ENCODE measurements at places on chromosomes 2 and 18.

DNA sequence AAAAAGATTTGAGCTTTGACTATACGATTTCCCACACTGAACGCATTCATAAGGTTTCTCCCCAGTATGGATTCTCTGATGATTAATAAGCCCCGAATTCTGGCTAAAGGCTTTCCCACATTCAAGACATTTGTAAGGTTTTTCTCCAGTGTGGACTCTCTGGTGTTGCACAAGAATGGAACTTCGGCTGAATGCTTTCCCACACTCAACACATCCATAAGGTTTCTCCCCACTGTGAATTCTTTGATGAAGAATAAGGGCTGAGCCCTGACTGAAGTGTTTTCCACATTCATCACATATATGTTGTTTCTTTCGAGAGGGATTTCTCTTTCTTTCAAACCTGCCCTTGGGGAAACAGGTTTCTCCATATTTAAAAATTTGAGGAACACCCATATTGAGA is 6.9 kb downstream of the ZNF24 start:
- no peak for DNase-seq

DNA sequence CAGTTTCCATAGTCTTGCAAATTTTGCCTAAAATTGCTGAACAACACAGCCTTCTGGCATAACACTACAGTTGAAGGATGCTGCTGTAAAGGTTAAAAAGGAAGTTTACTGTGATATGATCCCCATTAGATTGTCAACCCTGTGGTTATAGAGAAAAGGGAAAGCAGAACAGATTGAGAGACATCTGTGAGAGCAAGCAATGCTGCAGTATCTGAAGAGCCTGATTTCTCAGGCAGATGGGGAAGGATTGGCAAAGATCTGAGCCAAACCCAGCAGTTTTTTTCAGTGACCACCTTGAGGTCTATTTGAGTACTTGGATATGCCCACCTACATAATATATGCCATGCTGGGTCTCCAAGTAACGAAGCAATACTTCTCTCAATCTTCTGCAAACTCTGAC is 8.5 kb upstream of the ST8SIA3 start:
- DNase-seq = no peak

DNA sequence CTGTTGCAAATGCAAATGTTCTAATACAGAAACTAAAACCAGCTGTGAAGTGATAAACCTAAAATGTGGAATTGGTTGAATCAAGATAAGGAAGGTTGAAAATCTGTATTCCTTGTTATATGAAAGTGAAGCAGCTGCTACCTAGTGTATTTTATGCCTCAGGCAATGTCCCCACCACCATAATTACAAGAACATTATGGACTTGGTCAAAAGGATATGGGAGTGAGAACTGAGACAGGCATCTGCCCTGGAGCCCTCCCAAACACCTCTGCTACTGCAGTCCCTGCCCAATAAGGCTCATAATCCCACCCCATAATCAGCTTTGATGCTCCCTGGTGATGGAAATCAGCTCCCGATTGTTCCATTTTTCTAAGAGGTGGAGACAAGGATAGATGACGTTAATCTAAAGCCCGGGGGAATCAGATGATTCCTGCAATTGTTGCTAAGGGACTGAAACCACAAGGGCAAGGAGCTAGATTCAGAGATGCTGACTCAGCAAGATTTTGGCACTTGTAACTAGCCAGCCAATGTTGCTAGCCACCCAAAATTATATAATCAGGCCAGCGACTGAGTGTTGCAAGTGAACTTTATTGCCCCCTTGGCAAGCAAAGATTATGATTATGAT is 69.5 kb downstream of the EVA1A start:
- DNase-seq = no peak

DNA sequence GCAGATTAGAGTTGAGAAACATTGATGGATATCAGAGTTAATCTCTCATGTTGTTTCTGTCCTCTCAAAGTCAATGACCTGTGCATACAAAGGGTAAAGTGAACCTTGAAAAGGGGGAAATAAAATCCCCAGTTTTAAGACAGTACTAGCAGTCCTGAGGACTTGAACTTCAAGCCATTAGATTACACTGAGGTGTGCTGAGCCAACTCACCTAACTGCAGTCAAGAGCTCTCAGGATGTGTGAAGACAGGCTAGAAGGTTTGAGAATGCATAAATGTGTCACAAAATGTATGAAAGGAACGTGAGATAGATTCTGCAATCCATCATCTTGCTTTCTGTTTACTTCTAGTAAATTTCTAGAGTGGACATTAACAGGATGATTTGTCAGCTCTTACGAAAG is 35.5 kb downstream of the DOCK10 start:
- DNase-seq = no peak

DNA sequence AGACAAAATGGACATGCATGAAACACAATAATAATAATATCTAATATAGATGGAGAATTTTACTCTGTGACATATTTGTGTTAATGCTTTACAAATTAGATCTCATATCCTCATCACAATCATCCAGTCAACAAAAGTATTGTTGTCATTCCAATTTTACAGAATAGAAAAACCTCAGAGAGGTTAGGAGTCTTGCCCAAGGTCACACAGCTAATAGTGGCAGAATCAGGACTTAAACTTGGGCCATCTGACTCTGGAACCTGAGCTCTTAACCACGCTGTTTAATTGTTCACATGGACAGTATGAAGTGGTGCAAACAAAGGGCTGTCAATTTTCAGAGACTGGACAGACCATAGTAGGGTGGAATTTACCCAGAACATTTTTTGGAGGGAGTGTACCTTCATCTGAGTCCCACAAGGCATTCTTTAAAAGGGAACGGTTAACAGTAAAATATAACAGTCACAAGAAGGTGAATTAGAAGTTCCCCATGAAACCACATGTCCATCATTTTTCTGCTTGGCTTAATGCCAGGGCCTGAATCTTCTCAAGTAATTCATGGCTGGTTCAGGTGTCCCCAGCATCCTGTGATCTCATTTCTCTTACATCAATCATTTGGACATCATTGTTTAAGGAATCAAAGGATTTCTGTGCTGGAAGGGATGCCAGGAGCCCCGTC is 35.4 kb upstream of the CCDC93 start:
- no peak for DNase-seq

DNA sequence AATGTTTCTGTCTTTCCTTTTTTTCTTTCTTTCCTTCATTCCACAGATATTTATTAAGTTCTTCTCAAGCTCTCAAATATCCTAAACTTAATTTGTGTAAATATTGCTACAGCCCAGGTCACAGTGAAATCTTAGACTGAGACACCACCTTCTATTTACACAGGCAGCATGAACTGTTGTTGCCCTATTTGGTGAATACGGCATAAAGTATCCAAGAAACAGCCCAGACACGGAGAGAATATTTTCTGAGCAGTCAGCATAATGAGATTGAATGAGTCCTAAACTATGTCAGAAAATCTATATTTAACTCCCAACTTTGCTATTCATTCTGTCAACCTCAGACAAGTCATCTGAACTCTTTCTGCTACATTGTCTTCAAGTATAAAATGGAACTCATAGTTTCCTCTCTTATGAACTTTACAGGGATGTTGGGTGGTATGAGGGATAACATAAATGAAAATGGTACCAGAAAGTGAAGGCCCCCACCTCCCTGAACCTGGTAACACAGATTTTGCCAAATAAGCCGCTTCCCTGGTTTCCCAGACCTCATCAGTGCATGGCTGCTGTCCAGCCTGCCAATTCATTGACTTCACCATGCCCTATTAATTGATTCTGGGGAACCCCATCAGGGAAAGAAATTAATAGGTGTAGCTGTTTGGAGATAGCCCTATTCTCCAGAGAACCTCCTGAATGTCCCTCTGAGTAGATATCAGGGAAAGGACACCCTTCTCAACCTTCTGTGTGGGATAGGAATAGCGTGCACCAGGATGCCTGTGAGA is 235.9 kb downstream of the SETBP1 start:
- no peak for DNase-seq

DNA sequence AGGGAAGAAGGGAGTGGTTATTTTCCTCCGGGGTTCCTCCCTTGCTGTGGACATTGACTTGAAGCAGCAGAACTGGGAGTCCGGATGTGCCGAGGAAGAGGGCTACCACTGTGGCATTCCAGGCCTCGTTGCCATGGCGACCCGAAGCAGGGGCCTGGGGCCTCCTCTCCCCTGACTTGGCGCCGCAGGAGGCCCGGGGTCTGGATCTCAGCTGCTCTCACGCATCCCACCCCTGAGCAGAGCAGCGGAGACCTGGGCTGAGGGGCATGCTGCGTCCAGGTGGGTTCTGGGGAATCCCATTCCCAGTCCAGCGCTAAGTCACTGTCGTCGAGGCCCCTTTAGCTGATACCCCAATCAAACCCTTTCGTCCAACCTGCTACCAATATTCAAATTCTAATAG is 100.2 kb downstream of the BCL11A start:
- no peak for DNase-seq

DNA sequence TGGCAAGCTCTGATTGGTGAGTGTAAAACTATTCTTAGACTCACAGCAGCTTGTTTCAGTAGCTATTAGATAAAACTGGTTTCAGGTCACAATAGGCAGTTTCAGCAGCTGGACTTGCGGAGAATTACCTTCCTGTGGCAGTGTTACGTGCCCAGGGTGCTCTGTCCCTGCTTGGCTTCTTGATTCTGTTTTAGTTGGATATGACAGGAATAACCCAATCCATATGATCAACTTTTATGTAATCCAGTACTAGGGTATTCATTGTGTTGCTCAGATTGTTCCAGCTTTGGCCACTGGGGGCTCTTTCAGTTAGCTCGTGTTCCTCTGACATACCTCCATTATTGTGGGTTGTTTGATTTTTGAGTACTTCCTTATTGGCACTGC is 43.1 kb downstream of the INPP4A start:
- peak; percentile 45 for DNase-seq

DNA sequence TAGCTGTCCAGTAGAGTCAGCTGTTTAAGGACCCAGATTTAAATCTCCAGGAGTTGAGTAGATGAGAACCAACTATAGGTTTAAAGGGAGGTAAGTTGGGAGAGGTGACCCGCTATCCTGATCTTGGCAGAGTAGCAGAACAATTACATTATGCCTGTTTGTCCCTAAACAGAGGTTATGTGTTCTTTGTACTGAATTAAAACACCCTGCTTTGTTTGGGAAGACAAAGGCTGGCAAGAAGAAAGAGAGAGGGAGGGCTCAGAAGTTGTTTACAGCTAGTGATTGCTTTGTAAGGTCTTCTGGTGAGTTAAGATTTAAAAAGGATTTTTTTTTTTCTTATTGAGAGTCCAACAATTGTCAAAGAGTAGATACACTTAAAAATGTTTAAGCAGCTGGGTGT is 37.3 kb downstream of the USP14 start:
- DNase-seq = no peak

- DNase-seq = no peak
Observed at GRCh38 chr2:209512971-209513370, 89.1 kb downstream of the MAP2 start.
